ENCODE measurements at places on chromosomes 6 and 20.

- DNase-seq: no peak
Measured at GRCh38 chr20:24147961-24148360, 159.4 kb upstream of the GGTLC1 start.

DNA sequence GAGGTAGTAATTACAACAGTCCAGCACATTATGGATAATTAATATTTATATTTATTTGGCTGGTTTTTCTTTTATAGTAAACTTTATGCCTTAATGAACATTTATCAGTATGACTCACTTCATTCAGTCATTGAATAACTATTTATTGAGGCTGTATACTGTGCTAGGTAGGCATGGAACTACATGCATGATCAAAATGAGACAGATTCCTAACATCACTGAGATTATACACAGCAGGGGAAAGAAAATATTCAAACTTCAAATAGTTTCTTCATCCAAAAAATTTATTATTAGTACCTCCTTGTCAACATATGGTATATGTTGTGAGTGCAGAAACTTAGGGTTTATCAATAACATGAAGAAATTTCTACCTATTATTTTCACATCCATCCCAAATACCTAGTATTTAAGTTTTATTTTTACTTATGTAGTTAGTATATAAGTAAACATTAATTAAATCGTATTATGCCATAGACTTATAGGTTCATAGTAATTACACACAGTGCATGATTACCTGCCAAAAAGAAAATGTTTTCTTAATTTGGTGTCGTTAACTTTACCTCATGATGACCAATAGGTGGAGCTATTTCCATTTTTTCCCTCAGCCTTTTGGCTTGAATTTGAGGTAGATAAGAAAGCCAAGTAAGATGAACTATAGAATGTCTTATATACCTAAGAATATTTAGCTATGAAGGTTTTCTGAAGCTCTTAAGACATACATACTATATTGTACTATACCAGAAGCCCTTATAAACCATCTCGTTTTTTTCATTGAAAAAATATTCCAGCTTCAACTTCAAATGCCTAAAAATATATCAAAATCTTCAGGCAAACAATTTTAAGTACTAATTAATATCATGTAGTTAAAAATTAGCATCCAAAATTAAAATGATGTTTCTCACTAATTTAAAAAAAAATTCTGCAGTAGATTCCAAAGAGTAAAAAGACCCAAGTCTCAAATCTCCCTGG is 12.5 kb upstream of the TMEM30A start:
- peak; percentile 85 for DNase-seq

DNA sequence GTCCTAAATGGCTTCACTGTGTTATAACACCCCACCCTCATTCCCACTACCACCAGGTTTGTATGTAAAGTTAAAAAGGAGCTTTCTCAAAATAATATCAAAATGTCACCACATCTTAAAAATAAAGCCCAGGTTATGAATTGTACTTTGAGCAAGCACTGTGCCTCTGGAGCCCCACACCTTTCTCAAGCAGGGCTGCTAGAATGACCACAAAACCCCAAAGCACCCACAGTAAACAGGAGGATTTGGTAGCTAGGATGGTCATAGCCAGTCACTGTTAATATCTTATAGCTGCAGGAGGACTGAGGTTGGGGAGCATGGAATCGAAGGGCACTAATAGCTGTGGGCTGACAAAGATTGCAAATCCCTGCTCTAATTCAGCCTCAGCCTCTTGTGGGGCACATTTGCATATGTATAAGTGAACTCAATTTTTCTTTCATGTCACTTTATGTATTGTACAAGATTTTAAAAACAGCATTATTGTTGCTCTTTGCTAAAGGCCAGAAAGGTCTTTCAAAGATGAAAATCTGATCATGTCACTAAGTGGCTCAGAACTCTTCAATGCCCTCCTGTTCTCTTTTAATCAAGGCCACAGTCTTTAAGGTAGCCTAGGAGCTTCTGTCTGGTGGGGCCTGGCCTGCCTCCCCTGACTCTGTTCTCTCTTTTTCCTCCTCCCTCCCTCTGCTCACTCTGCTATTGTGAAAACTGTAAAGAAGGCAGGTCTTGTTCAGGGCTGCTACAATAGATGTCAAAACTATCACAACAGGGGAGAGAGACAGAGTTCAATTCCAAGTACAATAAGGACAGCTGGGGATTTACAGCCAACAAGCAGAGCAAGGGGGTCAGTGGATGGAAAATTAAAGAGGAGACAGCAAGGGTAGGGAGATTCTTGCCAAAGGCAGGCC is 101.6 kb downstream of the TMEM200A start:
- no peak for DNase-seq

GRCh38 chr6:42661540-42662153 is 60.8 kb downstream of the PRPH2 start:
- DNase-seq: peak; percentile 32

GRCh38 chr6:122704066-122704465 is 75.5 kb upstream of the FABP7 start:
- DNase-seq: no peak

- no peak for DNase-seq
Measured at GRCh38 chr6:156102129-156102528, 646.5 kb upstream of the NOX3 start.

DNA sequence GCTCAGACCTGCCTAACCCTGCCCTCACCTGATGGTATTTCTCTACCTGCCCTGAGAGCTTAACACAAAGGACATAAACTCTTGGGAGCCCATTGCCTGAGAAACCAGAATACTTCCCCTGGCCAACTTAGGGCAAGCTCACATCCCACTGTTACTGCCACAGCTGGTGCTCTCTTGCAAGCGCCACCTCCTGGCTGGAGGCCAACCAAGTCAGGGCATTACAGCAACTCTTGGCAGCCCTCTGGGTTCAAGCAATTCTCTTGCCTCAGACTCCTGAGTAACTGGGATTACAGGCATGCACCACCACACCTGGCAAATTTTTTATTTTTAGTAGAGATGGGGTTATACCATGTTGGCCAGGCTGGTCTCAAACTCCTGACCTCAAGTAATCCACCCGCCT is 70.1 kb downstream of the HECA start:
- no peak for DNase-seq

DNA sequence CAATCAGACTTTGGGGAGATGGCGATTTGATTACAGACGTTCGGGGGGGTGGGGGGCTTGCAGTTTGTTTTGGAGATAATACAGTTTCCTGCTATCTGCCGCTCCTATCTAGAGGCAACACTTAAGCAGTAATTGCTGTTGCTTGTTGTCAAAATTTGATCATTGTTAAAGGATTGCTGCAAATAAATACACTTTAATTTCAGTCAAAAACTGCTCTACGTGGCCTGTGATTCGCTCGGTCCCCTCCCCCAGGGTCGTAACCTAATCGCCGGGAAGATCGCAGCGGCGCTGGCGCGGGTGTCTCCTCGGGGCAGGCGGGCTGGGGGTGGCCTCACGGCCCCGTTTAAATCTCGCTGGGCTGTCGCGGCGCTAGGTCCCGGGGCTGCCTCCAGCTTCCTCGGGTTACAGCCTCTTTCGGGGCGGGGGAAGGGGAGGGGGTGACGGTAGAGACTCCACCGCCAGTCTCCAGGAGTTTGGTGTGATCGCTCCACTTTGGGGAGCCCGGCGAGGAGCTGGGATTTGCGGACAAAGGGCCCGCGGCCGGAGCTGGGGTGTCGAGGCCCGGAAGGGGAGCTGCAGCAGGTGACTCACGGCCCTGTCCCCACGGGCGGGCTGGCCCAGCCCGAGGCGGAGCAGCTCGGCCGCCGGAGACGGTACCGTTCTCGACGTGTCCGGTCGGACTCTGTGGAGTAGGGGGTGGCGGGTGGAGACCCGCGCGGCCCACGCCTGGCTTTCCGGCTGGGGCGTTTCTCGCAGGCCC is 4.2 kb downstream of the FOXC1 start:
- DNase-seq: no peak
